ENCODE measurements at places on chromosomes 6 and 20. TPM values are rescaled to one million over a fixed set of nuclear protein-coding genes. Genes with fewer than 3 reads are reported as not detected.

The SLCO4A1 gene
- 27.0 TPM for total RNA-seq

The TTK gene
- total RNA-seq = 11.9 TPM

The PEDS1 gene
- 30.5 TPM for total RNA-seq

The PACRG gene
- not detected for total RNA-seq

The PLEKHG1 gene
- 16.8 TPM for total RNA-seq

The SAMD3 gene
- total RNA-seq = not detected

The REM1 gene
- total RNA-seq = not detected

The AKAP7 gene
- 5.6 TPM for total RNA-seq

The HUS1B gene
- 0.72 TPM for total RNA-seq

The ADAM33 gene
- total RNA-seq = not detected

The ROMO1 gene
- total RNA-seq = 192 TPM

The DTD1 gene
- total RNA-seq = 113 TPM

The MYMX gene
- not detected for total RNA-seq

The HLA-DQA2 gene
- total RNA-seq = not detected

The POU5F1 gene
- total RNA-seq = 2.0 TPM

The STK38 gene
- 20.0 TPM for total RNA-seq

The RBPJL gene
- not detected for total RNA-seq

The SCRT2 gene
- total RNA-seq = not detected

The PRDM13 gene
- total RNA-seq = not detected

The NKX2-2 gene
- total RNA-seq = not detected

The OPRL1 gene
- 0.15 TPM for total RNA-seq

The HSPA1B gene
- 51.6 TPM for total RNA-seq

The LINC00237 gene
- not detected for total RNA-seq

The TRIM15 gene
- total RNA-seq = 0.79 TPM

The MTFR2 gene
- total RNA-seq = 6.0 TPM

The DEFB132 gene
- total RNA-seq = not detected

The TFAP2C gene
- 13.2 TPM for total RNA-seq

The IPCEF1 gene
- total RNA-seq = not detected

The RAB44 gene
- total RNA-seq = 0.09 TPM

The SRMS gene
- 1.4 TPM for total RNA-seq

The BCAS1 gene
- total RNA-seq = not detected

The DAAM2 gene
- total RNA-seq = not detected

The CGA gene
- not detected for total RNA-seq

The SLC24A3 gene
- total RNA-seq = not detected

The GSTA1 gene
- total RNA-seq = not detected

The OR2B6 gene
- total RNA-seq = not detected

The TINAG gene
- not detected for total RNA-seq

The SPATS1 gene
- total RNA-seq = not detected

The MICB gene
- total RNA-seq = 4.3 TPM

The RTN4IP1 gene
- total RNA-seq = 6.5 TPM

The MUC21 gene
- total RNA-seq = not detected

The PHACTR3 gene
- 4.5 TPM for total RNA-seq

The HMGN3 gene
- 18.7 TPM for total RNA-seq

Measured in MCF 10A (cell line).